ENCODE measurements at places on chromosomes 6 and 20. TPM values are rescaled to one million over a fixed set of nuclear protein-coding genes. Genes with fewer than 3 reads are reported as not detected.

The PLEKHG1 gene
- total RNA-seq = 2.9 TPM

DNA sequence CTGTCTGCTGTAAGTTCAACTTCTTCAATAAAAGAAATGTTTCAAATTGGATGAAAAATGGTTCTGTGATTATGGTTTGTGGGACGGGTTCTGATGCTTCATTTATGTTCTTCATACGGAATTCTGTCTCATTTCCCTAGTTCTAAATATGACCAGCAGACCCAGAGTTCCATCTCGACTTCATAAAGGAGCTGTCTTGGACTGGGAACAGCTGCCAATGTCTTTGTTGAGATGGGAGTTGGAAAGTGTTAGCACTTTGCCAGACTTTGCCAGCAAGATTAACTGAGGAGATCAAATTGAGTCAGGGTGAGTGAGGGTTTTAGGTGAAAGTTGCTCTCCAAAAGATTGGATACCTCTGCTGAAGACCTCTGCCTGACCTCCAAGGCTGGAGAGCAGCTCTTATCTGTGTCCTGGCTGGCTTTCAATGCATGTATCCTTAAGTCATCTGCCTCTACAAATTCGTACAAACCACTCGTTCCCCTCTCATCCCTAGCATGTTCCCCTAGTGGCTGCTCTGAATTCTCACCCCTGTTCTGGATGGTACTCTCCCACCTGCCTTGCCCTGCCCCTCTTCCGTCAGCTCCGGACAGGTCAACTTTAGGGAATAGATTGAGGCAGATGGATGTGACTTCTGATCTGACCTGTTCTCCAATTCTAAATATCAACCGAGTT lies at the start of gene EFCAB8:
Gene EFCAB8 (plus strand): TSS at position 223 of the 672 bp plus-strand sequence. CDS start 4,870 bp downstream, outside the sequence.
- peaks cover 28% of the 10 kb centered on the region for H3K36me3 ChIP-seq
- no peaks in the 10 kb centered on the region for H3K27me3 ChIP-seq
- peaks cover 17% of the 10 kb centered on the region for H3K4me1 ChIP-seq
- no peak within 1 kb of the TSS for H3K4me3 ChIP-seq

The GLP1R gene
- not detected for total RNA-seq

The NCOA6 gene
- total RNA-seq = 29.8 TPM

The TP53TG5 gene
- not detected for total RNA-seq

DNA sequence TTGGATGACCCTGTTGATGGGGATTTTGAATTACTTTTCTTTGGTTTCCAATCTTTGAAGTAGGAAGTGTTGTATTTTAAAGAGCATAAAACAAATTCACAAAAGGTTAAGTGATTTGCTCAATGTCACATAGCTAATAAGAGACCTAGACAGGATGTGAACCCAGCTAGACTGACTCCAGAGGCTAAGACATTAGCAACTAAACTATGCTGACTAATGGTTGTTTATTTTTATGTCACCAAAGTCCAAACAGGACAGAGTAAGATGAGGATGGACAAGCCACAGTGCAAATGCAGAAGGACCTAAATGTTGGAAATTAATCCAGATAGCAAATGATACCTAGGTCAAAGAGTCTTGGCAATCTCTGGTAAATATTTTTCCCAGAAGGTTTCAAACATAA lies 38.0 kb downstream of the OGFRL1 start:
- H3K4me1 ChIP-seq = no peaks in the 10 kb centered on the region
- H3K4me3 ChIP-seq = no peak overlapping the region
- H3K36me3 ChIP-seq = no peaks in the 10 kb centered on the region
- H3K27me3 ChIP-seq = peaks cover 6% of the 10 kb centered on the region
- no peak overlapping the region for H3K27ac ChIP-seq

DNA sequence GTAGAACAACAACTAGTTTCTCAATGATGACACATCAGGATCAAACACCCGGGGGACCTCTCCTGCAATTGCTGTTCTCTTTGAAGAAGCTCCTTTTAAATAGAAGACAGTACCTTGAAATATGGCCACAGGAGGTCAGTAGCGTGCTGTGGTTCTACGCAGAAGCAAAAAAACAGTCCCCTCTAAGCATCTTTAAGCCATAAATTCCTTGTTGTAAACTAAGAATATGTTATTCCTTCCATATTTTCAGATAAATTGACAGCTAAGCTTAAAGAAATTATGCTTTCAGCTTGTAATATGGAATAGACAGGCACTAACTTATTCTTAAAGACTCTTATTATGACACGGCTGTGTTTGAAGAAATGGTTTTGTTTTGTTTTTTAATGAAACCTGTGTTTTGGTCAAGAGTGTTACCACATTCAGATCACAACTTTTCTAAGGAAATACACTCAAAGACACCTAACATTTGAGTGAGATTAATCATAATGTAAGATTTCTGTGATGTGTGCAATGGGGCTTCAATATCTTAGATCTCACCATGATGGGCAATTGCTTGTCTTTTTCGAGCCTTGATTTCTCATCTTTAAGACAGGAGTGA lies 49.7 kb upstream of the IL20RA start:
- peaks cover 31% of the 10 kb centered on the region for H3K4me1 ChIP-seq
- no peaks in the 10 kb centered on the region for H3K27me3 ChIP-seq
- DNase-seq = peak; percentile 66
- no peaks in the 10 kb centered on the region for H3K36me3 ChIP-seq
- H3K27ac ChIP-seq = no peak overlapping the region

The CTCFL gene
- not detected for total RNA-seq

- H3K4me1 ChIP-seq = peaks cover 56% of the 10 kb centered on the region
- H3K27me3 ChIP-seq = no peaks in the 10 kb centered on the region
- peaks cover 18% of the 10 kb centered on the region for H3K36me3 ChIP-seq
- peak; percentile 39 for DNase-seq
- H3K27ac ChIP-seq = peak within 1 kb of the TSS; percentile 93
Observed at GRCh38 chr6:36129941-36130666, at the start of gene MAPK13. MAPK13 (plus strand) TSS chr6:36130513; CDS start chr6:36130583, 70 bp downstream.

The HRH3 gene
- not detected for total RNA-seq

The FRMD1 gene
- total RNA-seq = not detected

DNA sequence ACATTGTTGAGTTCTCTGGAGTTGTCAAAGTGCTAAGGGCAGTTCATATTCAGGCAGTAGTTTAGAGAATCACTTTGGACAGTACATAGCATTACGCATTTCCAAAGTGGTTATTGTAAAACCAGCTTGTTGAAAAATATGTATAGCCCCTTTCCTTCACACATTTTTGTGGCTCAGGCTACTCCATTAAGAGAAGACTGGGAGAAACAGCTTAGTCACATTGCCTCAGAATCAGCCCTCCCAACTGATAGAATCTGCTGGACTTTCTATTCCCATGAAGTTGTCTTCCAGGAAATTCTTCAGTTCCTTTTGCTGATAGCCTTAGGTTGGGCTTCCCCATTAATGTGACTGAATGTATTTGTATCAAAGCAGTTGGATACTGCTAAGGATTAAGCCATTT lies 39.5 kb upstream of the HDGFL1 start:
- H3K4me3 ChIP-seq = no peak overlapping the region
- DNase-seq = no peak
- no peaks in the 10 kb centered on the region for H3K4me1 ChIP-seq

The CGAS gene
- 47.8 TPM for total RNA-seq

DNA sequence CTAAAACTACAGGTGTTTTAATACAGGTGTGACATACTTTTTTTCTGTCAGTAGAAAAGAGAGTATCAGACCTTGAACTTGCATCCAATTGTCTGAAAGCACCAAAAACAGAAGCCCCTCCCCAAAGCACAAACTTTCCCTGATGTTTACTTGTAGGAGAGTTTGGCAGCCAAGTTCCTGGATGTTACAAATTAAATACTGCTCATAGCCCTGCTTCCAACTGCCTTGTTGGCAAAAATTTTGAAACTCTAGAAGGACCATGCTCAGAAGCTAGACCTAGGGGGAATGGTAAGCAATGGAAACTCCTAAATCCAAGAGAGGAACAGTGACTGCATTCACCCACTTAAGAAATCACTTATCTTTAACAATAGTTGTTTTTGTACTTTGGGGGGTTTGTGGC lies 17.0 kb upstream of the ARG1 start:
- H3K36me3 ChIP-seq = no peaks in the 10 kb centered on the region
- no peaks in the 10 kb centered on the region for H3K4me1 ChIP-seq
- H3K27ac ChIP-seq = no peak overlapping the region
- H3K27me3 ChIP-seq = peaks cover 4% of the 10 kb centered on the region
- no peak overlapping the region for H3K4me3 ChIP-seq

DNA sequence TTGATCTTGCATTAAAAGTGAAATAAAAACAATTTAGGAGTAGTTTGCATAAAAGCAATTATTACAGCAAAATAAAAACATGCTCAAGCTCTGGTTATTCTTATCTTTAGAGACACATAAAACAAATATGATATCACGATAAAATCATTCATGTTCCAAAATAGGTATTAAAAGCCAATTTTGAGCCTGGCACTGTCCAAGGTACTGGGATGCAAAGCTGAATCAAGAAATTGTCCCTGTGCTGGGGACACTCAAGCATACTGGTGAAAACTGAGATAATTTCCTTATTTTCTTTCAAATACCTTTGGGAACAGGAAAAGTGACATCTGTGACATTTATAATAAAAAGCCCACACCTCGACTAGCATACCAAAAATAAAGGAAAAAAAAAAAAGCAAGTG lies 931 bp upstream of the MTCL3 start:
- H3K36me3 ChIP-seq = no peaks in the 10 kb centered on the region
- peaks cover 32% of the 10 kb centered on the region for H3K4me1 ChIP-seq
- no peak overlapping the region for H3K27ac ChIP-seq

GRCh38 chr6:107156617-107157016 lies 41.3 kb upstream of the BEND3 start:
- no peaks in the 10 kb centered on the region for H3K36me3 ChIP-seq
- no peak overlapping the region for H3K4me3 ChIP-seq
- no peaks in the 10 kb centered on the region for H3K27me3 ChIP-seq
- no peak for DNase-seq
- no peak overlapping the region for H3K27ac ChIP-seq

The ZFP57 gene
- total RNA-seq = not detected

DNA sequence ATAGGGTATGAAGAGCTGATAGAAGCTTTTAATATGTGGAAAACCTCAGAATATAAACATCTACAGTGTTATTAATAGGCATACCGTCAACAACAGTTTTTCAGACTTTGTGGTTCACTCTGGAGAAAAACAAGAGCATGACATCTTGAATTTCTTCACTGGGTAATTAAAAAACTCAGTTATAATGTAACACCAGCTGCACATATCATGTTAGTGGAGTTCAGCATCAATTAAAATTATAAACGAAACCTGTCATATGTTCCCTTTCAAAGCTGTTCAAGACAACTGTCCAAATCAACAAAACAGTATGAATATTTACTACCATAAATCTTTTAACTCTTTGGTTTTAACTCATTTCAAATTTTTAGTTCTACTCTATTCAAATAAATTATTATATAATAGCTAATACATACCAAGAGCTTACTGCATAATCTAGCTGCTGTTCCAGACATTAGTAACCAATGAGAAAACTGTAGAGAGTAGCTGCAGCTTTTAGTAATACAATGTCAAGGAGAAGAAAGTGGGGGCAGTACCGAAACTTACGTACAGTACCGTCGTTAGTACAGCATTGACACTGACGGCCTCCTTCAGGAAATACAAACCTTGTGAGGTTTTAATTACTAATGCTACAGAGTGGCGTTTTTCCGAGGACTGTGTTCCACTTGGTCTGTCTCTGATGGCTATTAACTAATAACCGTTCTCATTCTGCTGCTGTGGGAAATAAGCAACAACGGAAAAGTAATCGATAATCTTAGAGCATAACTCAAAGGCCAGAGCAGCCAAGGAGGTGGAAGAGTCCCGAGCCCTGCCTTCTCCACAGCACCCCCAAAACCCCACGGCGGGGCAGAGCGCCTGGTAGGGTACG lies 532 bp upstream of the PM20D2 start:
- peak; percentile 43 for DNase-seq
- H3K27me3 ChIP-seq = peaks cover 34% of the 10 kb centered on the region
- H3K4me1 ChIP-seq = peaks cover 34% of the 10 kb centered on the region

DNA sequence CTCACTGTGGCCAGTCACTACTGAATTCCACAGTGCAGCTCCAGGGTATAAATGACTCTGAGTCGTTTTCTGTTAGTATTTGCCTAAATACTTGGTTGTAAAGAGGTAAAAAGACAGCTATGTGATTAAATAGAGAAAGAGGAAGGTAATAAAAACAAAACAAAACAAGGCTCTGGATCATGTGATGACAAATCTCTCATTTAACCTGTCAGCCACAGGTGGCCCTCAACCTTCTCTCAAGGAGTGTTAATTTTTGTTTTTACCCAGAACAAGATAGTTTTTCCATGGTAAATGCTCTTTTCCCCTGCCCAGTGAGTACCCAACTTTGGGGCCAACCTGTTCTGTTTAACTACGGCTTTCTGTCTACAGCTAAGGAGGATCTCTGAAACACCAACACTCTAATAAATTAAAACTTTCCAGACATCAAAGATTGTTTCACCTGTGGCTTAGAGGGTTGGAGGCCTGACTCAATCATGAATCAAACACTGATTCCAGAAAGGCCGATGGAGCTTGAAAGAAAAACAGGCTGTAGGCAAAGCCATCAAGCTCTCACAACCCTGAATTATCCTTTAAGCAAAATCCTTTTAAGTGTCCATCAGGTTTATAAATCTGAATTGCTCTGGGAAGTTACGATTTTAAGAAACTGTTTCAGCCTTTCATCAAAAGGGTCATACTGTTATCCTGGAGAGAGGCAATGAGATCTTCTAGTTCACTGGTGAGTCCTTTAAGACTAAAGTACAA lies 81.5 kb upstream of the BCLAF1 start:
- H3K27ac ChIP-seq = no peak overlapping the region
- no peak overlapping the region for H3K4me3 ChIP-seq
- no peak for DNase-seq
- no peaks in the 10 kb centered on the region for H3K36me3 ChIP-seq
- peaks cover 24% of the 10 kb centered on the region for H3K27me3 ChIP-seq

DNA sequence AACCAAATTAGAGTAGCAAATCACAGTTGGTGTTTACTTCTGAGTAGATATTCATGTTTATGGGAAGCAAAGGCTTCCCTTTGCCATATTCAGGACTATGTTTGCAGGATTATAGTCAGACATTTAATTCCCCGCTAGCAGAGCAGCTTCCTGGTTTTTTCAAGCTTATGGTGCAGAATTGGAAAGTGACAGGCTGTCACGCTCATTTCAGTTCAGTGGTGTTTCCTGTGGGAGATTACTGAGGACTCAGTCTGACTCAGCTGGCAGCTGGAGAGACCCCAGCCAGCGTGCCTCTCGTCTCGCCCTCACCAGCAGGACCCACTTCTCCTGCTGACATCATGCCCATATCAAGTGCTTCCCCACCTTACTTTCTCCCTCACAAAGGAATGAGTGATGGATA lies 85.1 kb downstream of the LYRM2 start:
- no peak overlapping the region for H3K27ac ChIP-seq
- H3K27me3 ChIP-seq = peaks cover 16% of the 10 kb centered on the region
- H3K4me3 ChIP-seq = no peak overlapping the region
- DNase-seq = no peak
- no peaks in the 10 kb centered on the region for H3K36me3 ChIP-seq
- no peaks in the 10 kb centered on the region for H3K4me1 ChIP-seq

DNA sequence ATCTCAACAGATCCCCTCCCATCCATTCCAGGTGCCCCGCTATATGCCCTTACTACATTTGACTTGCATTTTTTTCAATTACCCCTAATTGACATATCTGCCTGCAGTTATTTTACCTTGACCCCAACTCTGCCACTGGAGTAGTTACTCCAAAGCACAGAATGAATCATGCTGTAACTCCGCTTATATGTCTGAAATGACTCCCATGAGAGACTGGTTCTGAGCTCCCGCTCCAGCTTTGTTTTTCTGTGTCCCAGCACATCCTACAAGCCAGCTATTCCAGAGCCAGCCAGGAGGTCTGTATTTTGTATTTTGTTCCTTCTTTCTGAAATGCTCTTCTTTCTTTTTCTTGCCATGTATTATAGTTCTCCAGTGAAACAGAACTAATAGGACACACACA lies 10.9 kb upstream of the NOX3 start:
- H3K4me3 ChIP-seq = no peak overlapping the region
- no peaks in the 10 kb centered on the region for H3K36me3 ChIP-seq
- no peaks in the 10 kb centered on the region for H3K27me3 ChIP-seq
- DNase-seq = no peak

The BPIFA1 gene
- not detected for total RNA-seq
